ENCODE measurements at places on chromosomes 16 and 17.
A peak's percentile ranks its signal among the peaks of the same experiment; 100 is the strongest.

- DNase-seq, result no peak
Measured at GRCh38 chr16:25065899-25066298, 45.6 kb upstream of the LCMT1 start.

DNA sequence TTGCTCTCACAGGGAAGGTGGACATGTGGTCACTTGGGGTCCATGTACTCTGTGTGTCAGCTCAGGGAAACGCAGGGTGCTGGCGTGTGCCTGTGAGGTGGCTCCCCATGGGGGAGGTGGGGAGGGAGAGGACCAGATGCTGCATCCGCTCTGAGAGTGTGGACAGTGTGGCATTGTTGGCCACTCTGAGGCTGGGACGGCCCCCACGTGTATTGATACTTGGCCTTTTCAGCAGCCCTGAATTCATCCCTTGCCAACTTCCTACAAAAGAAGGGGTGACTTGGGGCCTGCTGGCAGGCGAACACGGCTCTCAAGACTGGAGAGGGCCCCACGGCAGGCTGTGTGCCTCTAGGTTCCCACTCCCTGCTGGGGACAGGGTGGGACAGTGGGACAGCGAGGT lies 120.1 kb downstream of the RAB11FIP4 start:
- no peak for DNase-seq

- no peak for DNase-seq
Measured at GRCh38 chr16:11121083-11121608, 134.9 kb downstream of the SOCS1 start.

DNA sequence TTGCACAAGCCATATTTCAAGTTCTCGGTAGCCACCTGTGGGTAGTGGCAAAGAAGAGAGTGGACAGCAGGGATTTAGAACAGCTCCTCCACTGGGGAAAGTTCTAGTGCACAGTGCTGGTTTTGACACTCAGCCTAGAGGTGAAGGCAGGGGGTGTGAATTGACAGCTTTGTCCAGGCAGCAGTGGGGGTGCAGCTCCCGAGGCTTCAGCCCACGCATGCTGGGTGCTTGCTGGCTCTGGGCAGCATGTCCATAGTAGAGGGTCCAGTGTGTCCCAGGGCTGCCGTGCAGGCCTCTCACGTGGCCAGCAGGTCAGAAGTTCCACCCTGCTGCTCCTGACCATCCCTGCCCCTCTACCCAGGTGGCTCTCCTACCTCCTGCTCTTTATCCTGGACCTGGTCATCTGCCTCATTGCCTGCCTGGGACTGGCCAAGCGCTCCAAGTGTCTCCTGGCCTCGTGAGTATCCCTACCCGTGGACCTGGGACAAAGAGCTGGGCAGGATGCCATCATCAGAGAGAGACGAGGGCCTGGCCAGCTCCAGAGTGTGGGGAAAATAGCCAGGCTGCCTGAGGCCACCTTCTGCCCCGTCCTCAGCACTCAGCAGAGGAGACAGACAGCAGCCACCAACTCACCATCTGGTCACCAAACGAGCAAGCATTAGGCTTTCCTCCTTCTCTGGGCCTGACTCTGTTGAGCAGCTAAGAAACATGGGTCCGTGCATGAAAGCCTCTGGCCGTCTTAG lies 29.8 kb downstream of the TTYH2 start:
- DNase-seq, result no peak

GRCh38 chr17:38461683-38462082 lies 33.4 kb downstream of the ARHGAP23 start:
- DNase-seq, result no peak

DNA sequence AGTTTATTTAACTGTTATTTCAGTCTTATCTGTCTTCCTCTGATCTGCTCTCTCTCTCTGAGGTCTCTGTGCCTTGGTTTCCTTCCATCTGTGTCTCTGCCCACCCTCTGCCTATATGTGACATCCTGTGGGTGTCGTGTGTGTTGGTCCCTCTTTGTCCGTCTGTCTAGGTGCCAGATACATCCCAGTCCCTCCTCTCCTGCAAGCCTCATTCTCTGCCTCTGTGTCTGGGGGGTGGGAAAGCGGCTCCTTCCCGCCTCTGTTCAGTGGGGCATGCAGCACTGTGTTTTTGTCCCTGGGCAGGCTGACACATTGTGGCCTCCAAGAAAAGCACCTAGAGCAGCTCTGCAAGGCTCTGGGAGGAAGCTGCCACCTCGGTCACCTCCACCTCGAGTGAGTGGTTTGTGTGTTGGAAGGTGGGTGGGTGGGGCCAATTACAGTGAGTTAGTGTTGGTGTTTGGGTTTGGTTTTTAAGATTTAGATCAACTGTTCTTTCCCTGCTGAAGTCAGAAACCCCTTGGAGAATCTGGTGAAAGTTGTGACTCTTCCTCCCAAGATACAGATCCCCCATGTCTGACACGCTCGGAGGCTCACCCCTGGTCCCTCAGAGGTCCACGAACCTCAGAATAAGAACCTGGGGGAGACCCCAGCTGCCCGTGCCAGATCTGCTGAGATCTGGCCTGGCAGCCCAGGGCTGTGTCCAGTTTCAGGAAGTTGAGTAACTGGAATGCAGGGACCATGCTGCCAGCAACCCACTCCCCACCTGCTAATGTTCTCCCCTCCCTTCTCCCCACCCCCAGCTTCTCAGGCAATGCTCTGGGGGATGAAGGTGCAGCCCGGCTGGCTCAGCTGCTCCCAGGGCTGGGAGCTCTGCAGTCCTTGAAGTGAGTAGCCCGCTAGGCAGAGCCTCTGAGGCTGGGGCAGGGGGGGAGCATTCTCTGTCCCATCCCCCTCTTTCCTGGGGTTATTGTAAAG lies 50.9 kb upstream of the CPNE2 start:
- DNase-seq, result peak; percentile 84

DNA sequence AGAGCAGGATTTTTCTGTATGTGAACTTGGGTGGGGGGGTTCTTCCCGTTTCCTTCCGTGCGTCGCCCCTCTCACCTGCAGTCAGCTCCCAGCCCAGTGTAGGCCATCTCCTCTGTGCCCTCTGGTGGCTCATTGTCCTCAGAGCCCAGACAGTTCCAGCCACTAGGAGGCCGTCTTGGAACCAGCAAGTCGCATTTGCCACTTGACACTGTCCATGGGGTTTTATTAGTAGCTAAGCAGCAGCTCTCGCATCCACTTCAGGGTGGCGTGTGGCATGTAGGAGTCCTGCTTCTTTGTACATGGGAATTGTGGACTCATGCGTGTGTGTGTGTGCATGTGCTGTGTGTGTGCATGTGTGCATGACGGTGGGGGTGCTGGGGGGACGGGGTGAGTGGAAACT lies 74.0 kb downstream of the SEC14L1 start:
- no peak for DNase-seq

- no peak for DNase-seq
Measured at GRCh38 chr17:16676676-16677268, 13.3 kb upstream of the CCDC144A start.

- no peak for DNase-seq
Measured at GRCh38 chr17:51941272-51941671, 217.2 kb downstream of the CA10 start.
